NCI-H1417 treated with DMSO at 0.1 percent for 48 hours (cell line): ENCODE measurements at places on chromosomes 1 and 21.
A peak's percentile ranks its signal among the peaks of the same experiment; 100 is the strongest.

DNA sequence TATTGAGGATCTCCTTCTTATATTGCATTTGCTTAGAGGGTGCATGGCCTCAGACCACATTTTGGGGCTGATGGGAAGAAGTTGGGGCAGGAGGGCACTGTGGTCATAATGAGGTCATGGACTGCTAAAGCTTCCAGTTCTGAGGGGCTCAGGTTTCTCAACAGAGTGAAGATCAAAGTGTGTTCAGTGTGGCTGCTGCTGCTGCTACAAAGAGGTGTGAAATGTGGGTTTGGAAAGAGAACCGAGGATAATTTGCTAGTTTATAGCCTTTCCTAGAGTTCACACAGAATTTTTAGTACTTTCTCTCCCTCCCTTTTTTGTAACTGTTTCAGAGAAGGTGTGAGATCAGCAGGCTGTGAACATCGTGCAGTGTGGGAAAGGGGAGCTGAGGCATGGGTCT is 73.3 kb downstream of the CACNA1E start:
- no peak for DNase-seq

DNA sequence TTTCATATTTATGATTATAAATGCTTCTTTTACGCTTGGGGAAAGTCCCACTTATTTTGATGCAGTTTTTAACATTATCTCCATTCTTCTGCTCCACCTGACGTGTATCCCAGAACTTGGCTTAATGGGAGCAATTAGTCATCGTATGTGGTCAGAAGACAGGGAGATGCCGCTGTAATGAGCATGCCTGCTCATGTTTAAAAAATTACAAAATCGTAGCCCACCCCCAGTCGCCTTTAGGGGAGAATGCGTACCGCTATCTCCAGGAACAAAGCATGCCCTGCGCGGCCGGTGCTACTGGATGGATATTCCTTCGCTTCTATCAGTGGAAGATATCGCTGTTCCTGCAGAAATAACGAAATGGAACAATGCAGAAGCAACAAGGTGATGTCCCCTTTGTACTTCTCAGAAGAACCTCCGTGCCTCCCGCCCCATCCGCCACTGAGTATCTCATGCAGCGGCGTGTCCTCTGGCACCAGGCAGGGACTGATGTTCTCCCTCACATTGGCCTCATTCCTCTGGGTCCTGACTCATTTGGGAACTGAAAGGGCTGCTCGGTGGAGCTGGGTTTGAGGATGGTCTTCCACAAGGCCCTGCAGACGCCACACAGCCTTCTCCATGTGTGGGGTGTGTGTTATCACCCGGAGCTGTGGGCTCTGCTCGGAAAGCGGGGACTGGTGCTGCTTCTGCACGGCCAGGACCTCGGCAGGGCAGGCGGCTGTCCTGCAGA is 116.3 kb upstream of the COL6A1 start:
- DNase-seq = no peak

DNA sequence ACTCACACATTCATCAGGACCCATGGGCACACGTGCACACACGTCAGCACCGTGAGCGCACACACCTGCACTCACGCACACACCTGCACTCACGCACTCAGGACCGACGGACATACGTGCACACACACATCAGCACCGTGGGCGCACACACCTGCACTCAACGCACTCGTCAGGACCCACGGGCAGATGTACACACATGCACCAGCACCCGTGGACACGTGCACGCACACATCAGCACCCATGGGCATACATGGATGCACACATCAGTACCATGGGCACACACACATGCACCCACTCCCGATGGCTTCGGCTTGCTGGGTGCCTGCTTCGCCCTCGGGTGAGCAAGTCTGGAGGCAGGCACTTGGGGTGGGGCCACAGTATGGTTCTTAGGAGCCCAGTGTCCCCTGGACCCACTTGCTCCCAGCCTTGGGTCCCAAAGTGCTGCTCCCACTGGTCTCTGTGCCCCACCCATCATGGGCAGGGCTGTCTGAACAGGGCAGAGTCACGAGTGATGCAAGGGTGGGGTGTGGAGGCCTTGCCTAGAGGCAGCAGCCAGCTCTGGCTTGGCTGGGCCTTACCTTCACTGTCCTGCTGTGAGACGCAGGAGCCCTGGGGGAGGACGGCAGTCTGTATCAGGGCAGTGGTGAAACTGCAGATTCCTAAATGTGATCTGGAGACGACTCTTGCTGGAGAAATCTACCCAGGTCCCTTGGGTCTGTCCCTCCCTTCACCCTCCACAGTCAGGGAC is 49.8 kb downstream of the SKI start:
- DNase-seq = no peak

- DNase-seq = no peak
These were observed 43.4 kb downstream of the C8A start for GRCh38 chr1:56898005-56898373.

DNA sequence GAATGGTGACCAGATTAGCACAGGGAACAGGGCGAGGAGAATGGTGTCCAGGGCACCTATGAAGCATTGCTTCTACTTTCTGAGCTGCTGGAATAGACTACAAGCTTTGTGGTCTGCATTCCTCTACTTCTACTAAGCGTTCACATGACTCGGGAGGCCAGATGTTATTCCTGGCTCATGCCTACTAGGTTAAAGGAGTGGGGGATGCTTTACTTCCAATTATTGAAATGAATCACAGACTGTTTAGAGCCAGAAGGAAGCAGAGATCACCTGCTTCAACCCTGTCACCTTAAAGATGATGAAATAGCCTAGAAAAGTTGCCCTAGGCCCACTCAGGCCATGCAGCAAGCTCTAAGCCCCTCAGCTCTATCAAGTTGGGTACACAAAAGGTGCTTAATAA is 633.5 kb downstream of the KIF26B start:
- DNase-seq = no peak

DNA sequence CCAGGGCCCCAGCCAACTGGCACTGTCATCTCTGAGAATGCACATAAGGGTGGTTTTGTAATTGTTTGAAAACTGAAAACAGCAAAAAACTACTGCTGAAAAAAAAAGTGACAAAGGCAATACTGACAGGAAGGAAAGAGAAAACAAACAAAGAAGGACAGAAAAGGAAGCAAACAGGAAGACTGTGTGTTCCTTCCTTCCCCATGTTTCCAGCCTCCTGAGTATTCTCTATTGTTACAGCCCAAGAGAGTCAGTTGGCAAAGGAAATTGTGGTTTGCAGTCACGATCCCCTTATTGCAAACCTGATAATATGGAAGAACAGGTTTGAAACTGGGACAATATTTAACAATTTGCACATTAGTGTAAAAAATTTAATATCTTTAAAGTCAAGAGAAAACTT is 1177.6 kb downstream of the PLA2G4A start:
- no peak for DNase-seq

DNA sequence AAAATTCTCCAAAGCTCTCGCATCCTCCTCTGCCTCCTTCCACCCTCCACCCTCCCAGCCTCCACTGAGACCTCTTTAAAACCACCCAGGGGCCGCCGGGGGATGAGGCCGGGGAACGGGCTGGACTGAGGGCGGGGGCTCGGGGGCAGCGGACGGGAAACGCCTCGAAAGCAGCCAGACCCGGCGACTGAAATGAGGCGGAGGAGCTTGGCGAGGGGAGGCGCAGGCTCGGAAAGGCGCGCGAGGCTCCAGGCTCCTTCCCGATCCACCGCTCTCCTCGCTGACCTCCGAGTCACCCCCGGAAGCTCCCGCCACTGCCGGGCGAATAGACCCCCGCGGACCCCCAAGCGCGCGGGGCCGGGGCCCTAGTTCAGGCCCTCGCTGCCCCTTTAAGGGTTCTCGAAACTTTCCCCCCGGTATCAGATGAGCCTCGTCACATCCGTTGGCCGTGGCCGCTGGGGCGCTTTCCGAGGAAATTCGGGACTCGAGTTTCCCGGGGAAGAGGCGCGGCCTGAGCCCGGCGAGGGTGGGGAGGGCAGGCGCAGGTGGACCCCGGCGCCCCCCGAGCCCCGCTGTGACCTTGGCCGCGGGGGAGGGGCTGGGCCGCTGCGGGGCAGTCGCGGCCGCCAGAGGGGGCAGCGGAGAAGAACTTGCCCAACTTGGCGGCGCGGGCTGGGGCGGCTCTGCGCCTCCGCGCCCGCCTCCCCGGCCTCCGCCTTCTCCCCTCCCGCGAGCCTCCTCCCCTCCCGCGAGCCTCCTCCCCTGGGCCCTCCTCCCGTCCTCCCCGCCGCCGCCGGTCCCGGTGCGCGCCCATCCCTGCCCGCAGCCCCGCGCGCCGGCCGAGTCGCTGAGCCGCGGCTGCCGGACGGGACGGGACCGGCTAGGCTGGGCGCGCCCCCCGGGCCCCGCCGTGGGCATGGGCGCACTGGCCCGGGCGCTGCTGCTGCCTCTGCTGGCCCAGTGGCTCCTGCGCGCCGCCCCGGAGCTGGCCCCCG is at the start of gene BACE2:
Gene BACE2 (plus strand): TSS at position 813 of the 995 bp plus-strand sequence. CDS start 104 bp downstream, at position 917.
- no peak for DNase-seq

- no peak for DNase-seq
These were observed 182.9 kb upstream of the KCND3 start for GRCh38 chr1:112172294-112172882.

GRCh38 chr1:13546791-13547190 is 33.0 kb upstream of the LRRC38 start:
- DNase-seq = no peak

- peak; percentile 82 for DNase-seq
These were observed 993.0 kb upstream of the PRMT6 start for GRCh38 chr1:106063510-106063909.

- no peak for DNase-seq
These were observed 8.6 kb downstream of the ZNF496 start for GRCh38 chr1:247322849-247323586.

DNA sequence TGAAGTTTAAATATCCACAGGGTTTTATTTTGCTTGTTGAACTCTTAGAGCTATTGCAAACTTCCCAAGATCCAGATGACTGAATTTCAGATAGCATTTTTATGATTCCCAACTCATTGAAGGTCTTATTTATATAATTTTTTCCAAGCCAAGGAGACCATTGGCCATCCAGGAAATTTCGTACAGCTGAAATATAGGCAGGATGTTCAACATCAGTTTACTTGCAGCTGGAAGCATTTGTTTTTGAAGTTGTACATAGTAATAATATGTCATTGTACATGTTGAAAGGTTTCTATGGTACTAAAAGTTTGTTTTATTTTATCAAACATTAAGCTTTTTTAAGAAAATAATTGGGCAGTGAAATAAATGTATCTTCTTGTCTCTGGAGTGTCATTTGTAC is 32.8 kb upstream of the DDR2 start:
- DNase-seq = no peak

DNA sequence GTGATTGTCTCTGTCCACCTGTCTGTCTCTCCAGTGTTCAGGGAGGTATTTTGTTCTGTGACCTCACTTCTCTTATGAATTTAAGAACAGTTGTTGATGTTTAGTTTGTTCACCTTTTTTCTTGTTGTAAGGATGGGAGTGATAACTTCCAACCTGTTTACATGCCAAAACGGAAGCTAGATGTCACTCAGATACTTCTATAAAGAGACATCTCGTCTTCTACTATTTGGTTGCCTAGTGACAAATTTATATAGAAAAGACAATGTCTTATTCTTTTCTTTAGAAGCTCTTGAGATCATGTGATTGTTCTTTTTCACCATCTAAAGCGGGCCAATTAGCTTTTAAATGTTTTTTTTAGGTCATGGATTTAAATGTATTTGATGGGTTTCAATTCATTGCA is 33.8 kb downstream of the PRSS38 start:
- DNase-seq = no peak

GRCh38 chr21:33587792-33588484 is 546 bp downstream of the DONSON start:
- no peak for DNase-seq

GRCh38 chr1:193705554-193705981 is 519.2 kb upstream of the B3GALT2 start:
- no peak for DNase-seq

GRCh38 chr21:33377221-33377920 is 25.8 kb upstream of the IFNGR2 start:
- DNase-seq = no peak

- DNase-seq = peak; percentile 4
These were observed 69.0 kb upstream of the RAVER2 start for GRCh38 chr1:64675718-64676345.

GRCh38 chr1:245877976-245878375 is 629.1 kb downstream of the SMYD3 start:
- DNase-seq = no peak

DNA sequence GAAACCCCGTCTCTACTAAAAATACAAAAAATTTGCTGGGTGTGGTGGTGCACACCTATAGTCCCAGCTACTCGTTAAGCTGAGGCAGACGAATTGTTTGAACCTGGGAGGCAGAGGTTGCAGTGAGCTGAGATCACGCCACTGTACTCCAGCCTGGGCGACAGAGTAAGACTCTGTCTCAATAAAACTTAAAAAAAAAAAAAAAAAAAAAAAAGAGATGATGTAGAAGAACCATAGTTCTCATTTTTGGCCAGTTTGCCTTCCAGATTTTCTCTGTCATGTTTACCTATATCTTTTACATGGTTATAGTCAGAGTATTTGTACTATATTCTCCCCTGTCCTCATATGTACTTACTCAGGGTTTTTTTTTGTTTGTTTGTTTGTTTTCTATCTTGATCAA is 53.6 kb downstream of the UCK2 start:
- DNase-seq = no peak

DNA sequence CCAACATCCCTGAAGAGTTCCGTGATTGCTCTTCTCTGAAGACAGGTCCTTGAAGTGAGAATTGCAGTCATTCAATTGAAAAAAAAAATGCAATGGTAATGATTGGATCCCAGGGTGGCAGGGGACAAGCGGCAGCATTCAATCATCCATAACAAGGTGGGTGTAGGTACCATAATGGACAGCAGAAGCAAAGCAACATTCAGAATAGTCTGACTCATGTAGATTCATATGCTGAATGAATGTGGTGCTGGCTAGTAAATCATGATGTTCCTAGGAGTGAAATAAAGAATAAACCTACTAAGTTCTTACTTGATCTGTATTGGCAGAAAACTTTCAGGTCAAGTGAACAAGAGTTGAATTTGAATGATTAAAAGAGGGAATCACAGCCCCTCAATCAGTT is 319.6 kb downstream of the GPATCH2 start:
- no peak for DNase-seq

DNA sequence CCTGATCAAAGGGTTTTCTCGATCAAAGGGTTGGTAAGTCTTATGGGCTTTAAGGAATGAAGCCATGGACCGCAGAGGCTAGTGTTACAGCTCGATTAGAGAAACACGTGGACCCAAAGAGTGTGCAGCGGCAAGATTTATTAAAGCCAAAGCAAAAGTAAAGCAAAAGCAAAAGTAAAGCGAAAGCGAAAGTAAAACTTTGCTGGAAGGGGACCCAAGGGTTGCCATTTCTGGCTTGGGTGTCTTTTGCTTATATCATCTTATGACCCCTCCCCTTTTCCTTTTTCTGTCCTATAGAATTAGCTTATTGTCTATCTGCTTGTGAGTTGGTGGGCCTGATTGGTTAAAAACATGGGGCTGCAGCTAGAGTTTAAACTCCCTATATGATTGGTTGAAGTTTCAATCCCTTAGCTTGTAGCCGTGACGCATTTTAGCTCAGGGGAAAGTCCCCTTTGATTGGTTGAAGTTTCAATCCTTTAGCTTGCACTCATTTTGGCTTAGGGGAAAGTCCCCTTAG is 957.0 kb downstream of the AMY1C start:
- DNase-seq = no peak
